ENCODE measurements at places on chromosomes 5 and 9.

GRCh38 chr9:110064803-110065202 lies 143.2 kb downstream of the C9orf152 start:
- DNase-seq = no peak

DNA sequence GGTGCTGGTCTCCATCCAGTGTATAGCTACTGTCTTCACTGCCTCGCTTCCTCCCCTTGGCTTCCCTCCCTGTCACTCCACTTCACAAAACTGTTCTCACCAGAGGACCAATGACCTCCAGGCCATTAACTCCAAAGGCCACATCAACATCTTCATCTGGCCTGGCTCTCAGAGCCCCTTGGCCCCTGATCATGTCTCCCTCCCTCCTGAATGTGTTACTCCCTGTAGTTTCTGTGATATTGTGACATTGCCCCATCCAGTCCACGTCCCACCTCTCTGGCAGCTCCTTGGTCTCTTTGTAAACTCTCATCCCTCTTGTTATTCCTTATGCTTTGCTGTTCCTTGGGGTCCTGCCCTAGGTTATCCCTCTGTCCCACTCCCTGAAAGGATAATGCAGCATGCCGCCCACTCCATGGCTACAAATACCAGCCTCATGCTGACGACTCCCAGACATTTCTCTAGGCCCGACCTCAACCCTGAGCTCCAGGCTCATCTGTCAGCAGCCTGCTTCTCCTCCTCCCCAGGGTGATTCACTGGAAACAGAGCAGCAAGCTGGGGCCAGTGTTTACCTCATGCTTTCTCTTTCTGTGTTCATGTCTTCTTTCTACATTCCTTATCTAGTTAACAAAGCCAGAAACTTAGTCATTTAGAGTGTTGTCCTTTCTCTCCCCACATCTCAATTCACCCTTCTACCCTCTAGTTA lies 312.2 kb downstream of the SPOCK1 start:
- peak; percentile 82 for DNase-seq

GRCh38 chr5:91283326-91283725 lies 99.8 kb downstream of the ARRDC3 start:
- no peak for DNase-seq

GRCh38 chr9:90799271-90799852 lies 2.3 kb upstream of the SYK start:
- no peak for DNase-seq

DNA sequence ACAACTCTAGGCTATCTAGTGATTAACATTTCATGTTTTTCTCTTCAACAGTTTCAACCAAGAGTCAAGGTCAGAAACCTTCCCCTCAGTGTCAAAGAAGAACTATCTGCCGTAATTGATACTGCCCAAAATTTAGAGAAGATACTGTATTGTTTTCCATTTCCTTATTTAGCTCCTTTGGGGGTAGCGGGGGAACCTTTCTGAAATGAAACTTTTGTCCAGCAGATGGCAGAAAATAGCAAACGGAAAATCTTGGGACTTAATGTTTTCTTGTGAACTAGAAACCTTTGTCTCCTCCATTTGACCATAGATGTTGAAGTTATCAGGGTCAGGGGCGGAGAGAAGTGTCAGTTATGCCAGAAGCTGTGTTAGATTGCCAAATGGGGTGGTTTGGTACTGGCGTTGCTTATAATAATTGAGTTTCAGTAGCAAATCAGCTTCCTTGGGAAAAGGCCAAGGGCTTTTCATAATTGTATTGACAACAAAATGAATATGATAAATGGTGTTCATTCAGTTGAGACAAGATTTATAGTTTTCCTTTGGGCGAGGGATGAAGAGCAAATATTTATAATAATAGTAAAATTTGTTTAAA lies 101.7 kb upstream of the TLX3 start:
- DNase-seq = peak; percentile 67

Measured in fibroblast of skin of scalp (primary cell).